ENCODE measurements at places on chromosomes 6 and 20.

DNA sequence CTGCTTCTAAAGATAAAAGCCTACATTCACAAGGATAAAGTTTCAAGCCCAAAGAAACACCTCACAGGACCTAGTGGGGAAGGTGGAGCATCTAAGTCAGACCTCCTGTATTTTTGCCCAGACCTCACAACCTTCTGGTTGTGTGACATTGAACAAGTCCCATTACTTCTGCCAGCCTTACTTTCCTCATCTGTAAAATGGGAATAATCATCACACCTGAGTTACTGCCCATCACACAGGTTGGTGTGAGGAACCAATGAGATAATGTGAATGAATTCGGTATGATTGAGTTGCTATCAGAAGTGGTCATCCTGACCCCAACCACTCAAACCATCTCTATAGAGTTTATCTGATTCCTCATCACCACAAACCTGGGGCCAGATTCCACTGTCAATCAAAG is 11.1 kb upstream of the SLC22A23 start:
- no peak for DNase-seq

DNA sequence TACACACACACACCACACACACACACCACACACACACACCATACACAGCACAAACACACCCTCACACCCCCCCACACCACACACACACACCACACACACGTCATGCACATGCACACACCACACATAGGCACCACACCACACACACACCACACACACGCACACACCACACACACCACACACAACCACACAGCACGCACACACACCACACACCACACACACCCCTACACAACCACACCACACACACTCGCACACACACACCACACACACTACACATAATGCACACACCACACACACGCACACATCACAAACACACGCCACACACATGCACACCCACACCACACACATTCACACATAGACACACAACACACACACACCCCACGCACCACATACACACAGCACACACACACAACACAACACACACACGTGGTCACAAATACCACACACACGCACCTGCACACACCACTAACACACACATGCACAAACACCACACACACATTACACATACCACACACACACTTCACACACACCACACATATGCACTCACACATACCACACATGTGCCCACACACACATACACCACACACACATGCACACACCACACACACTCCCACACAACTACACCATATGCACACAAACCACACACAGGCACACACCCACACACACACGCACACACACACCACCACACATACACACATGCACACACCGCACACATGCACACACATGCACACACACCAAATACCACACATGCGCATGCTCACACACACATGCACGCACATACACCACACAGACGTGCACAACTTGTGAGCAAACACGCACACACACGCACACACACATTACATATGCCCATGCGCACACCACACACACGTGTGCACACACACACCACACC is 9.4 kb upstream of the ACSS1 start:
- no peak for DNase-seq

- DNase-seq, result no peak
Observed at GRCh38 chr20:35316086-35316485, 23.9 kb upstream of the FAM83C start.

GRCh38 chr20:24914388-24915241 is 34.5 kb upstream of the CST7 start:
- no peak for DNase-seq

DNA sequence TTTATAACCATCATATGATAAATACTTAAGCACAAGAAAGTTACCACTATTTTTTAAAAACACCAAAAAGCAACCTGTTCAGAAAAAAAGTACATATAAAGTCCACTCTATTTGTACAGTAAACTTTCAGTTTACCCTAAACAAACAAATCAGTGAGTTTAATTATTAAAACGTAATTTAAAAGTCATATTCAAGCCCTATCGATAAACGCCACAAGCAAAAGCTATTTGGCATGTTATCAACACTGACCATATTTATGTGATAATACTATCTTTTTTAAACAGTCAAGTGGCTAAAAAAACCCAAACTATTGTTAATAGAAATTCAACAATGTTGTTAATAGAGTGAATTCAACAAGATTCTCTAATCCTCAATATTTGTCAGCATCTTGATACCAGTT is 1.9 kb downstream of the KATNA1 start:
- DNase-seq, result no peak

GRCh38 chr6:68975064-68975463 is 340.0 kb downstream of the ADGRB3 start:
- DNase-seq, result no peak

DNA sequence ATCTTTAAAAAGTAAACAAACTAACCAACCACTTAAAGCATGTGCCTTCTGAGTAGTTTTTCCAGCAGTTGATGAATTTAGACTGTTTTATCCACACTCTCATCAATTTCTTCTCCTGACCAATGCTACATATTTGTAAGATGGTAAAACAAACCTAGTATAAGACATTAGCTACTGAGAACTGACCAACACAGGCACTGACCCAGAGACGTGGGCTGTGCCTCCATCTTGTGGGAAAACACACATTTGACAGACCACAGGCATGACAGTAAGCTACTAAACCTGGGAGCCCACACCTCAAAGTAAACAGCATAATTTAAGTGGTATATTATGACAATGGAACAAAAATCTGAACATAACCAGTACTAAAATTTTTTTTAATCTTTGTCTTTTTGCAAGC is 121.4 kb upstream of the NRSN1 start:
- no peak for DNase-seq

GRCh38 chr6:162109480-162110050 is 618.0 kb downstream of the PRKN start:
- DNase-seq, result no peak

DNA sequence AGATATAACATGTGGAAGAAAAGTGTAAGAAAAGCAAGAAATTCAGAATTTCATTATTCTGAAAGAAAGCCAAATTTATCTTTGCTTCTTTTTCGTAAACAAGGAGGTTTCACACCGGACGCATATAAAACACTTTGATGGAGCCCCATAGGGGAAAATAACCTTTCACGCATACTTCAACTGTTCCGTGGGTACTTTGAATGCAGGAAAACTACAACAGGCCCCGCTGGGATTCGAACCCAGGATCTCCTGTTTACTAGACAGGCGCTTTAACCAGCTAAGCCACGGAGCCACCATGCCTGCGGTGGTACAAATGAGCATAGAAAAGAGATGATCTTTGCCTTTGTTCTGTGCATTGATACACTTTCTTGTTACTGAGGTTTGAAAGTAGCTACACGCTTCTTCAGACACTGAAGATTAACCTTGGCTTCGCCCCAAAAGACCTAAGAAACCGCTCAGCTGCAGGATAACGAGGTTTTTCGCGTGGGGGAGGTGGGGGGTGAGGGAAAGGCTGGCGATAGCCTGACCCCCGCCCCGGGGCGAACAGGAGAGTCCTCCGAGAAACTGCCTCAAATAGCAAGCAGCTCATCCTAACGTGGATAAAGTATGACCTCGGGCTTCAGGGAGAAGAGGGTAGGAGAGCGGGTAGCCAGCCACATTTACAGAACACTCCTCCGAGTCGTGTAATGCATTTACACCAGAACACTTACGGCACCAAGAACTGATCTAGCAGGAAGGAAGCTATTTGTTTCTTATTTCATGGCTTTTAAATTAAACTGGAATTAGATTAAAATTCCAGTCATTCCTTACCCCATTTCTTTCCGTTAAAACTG is 5.3 kb upstream of the HMGN4 start:
- DNase-seq, result peak; percentile 93

GRCh38 chr6:25863360-25863759 is 10.7 kb downstream of the SLC17A3 start:
- DNase-seq, result no peak

GRCh38 chr6:111105578-111105977 is 18.3 kb downstream of the SLC16A10 start:
- no peak for DNase-seq

DNA sequence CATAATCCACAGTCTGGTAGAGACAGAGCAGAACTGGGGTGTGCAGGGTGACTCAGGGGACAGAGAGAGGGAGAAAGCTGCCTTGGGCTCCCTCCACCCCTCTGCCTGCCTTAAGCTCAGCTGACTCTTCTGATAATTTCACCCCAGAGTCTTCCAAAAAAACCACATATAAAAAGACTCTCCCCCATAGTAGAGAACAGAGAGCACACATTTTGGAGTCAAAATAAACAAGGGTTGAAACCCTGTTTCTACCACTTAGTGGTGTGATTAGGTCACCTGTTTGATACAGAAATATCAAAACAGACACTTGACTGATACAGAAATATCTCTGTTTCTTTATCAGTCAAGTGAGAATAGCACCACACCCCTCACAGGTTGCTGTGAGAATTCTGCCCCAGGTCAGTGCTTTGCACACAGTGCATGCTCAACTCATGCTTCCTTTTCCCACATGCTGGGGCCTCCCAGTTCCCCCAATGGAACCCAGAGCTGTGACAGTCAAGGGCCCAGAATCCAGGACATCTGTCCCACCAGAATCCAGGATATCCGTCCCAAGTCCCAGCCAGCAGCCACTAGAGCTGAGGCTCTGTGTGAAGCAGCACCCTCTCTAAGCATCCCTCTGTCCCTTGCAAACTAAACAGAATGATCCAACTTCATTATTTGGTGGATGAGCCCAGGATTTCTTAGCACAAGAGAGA is 1.2 kb downstream of the TREML2 start:
- DNase-seq, result peak; percentile 53

GRCh38 chr20:63552481-63553249 is 1.3 kb upstream of the FNDC11 start:
- DNase-seq, result peak; percentile 90

DNA sequence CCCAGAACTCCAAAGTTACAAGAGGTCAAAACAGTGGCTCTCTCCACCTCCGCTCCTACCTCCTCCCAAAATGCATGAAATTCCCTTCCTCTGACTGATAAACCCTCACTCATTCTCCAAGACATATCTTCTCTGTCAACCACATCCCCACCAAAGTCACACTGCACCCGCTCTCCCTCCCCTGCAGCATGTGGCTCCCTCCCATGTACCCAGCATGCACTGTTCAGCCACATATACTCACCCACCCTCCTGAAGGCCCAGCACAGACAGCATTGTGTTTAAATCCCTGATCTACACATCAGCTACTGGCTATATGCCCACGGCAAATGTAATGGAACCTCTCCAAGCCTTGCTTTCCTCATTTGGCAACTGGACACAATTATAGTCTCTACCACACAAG is 5.5 kb upstream of the POU5F1 start:
- DNase-seq, result peak; percentile 31

DNA sequence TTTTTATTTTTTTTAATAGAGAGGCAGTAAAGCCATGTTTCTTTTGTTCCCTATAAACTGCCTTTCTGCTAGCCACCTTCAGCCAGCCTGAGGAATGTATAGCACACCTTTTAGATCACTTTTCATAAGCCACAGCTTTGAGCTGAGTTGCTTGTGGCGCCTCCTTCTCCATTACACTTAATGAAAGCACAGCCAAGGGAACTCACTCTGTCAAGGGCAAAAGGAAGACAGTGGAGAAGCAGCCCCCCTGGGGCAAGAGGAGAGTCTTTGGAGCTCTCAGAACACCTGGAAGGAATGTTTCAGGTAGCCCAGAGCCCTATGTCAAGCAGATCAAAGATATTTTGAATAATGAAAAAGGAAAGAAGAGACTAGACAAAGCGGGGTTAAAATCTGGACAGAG is 235.1 kb downstream of the CLIC5 start:
- DNase-seq, result no peak

GRCh38 chr6:34924831-34925625 is 36.0 kb downstream of the ANKS1A start:
- no peak for DNase-seq

GRCh38 chr20:45293041-45294002 is 13.3 kb upstream of the RBPJL start:
- no peak for DNase-seq

- DNase-seq, result no peak
Observed at GRCh38 chr20:14860410-14860814, 523.0 kb upstream of the FLRT3 start.

- no peak for DNase-seq
Observed at GRCh38 chr6:12348530-12349511, 58.7 kb downstream of the EDN1 start.

DNA sequence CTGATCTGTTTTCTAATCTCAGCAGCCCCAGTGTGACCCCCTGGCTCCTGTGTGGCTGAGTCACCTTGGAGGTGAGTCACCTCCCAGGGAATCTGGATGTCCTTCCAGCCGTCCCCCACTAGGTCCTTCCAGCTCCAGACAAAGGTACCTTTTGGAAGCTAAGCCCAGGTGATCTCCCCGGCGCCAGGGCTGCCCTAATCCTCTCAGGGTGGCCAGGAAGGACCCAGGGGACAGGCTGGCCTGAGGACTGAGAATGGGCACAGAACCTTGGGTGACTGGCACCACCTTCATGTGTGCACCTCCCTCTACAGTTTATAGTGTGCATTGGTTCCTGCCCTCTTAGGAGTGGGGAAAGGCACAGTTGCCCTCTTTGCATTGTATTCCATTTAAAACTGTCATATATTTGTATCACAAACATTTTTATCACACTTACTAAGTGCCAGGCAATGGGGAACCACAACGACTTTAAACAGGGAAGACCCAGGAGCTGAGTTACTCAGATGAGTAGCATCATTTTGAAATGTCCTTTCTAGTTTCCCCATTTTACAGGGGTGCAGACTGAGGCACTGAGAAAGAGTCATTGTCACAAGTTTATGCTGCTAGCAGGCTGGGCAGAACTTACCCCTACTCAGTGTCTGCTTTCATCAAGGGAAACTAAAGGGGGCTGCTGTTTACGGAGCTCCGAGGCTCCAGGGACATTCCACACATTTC is 2.6 kb upstream of the BPIFB4 start:
- DNase-seq, result peak; percentile 24

- DNase-seq, result no peak
Observed at GRCh38 chr6:166613027-166613426, 14.0 kb downstream of the RPS6KA2 start.

DNA sequence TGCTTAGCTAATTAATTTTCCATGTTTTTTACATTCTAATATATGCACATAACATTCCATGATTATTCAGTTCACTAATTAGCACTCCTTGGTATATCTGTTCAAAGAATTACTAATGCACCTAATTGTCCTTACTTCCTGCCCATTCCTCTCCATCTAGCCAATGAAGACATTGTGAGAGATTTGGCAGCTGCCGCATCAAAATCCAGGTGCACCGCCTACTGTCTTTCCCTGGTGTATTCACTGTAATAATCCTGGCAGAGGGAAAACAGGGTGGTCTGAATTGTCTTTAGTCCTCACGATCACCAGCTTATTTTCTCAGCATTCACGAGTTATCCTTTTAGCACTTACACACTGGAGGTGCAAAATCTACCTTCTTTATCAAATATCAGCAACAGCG is 61.0 kb upstream of the SCGN start:
- no peak for DNase-seq

DNA sequence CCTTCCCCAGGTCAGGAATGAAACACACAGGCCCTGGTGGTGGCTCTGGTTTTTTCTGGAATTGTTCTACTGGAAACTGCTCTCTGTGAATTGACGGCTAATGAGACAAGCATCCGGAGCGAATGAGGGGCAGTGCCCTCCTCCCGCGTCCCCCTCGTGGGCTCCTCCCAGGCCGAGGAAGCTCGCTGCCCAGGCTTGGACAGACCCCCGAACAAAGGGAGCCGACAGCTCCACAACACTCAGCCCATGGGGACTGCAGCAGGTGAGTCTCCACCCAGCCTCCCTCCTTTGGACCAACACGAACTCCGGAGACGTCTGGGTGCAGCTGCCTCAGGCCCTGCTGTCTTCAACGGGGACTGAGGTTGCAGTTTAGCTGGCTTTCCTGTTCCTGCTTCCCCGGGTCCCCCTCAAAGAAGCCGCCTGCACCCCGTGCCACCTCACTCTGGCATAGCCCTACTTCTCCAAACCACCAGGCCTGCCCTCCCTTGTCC is 31.3 kb upstream of the AFDN start:
- DNase-seq, result no peak
